ENCODE measurements at places on chromosomes 12 and 14. TPM values are rescaled to one million over a fixed set of nuclear protein-coding genes. Genes with fewer than 3 reads are reported as not detected.

IQSEC3 gene
- 2.7 TPM for total RNA-seq

IL26 gene
- not detected for total RNA-seq

TFCP2 gene
- 27.4 TPM for total RNA-seq

OTOGL gene
- total RNA-seq = not detected

MYF5 gene
- not detected for total RNA-seq

IAPP gene
- not detected for total RNA-seq

SLCO1B3 gene
- not detected for total RNA-seq

KRT3 gene
- not detected for total RNA-seq

PTPRB gene
- not detected for total RNA-seq

PLA2G1B gene
- 0.99 TPM for total RNA-seq

KRT6A gene
- total RNA-seq = not detected

SOAT2 gene
- total RNA-seq = 5.3 TPM

NFE2 gene
- not detected for total RNA-seq

All from activated CD8-positive, alpha-beta T cell treated with anti-CD3 and anti-CD28 coated beads for 36 hours (primary cell).